ENCODE measurements at places on chromosomes 2 and 18. TPM values are rescaled to one million over a fixed set of nuclear protein-coding genes. Genes with fewer than 3 reads are reported as not detected.
A peak's percentile ranks its signal among the peaks of the same experiment; 100 is the strongest.

UNC80 gene
- not detected for total RNA-seq

EMILIN1 gene
- 0.76 TPM for total RNA-seq

LAMA1 gene
- not detected for total RNA-seq

ACTG2 gene
- total RNA-seq: 0.27 TPM

TRMT61B gene
- total RNA-seq: 20.6 TPM

HOXD8 gene
- not detected for total RNA-seq

FBXO15 gene
- total RNA-seq: 3.8 TPM

HRH4 gene
- total RNA-seq: not detected

- peaks cover 3% of the 10 kb centered on the region for H3K4me1 ChIP-seq
- peaks cover 32% of the 10 kb centered on the region for H3K27me3 ChIP-seq
- peak; percentile 29 for DNase-seq
- H3K4me3 ChIP-seq: no peak overlapping the region
- no peaks in the 10 kb centered on the region for H3K36me3 ChIP-seq
Observed at GRCh38 chr2:64359892-64360657, 93.9 kb upstream of the LGALSL start.

- H3K36me3 ChIP-seq: no peaks in the 10 kb centered on the region
- no peaks in the 10 kb centered on the region for H3K4me1 ChIP-seq
- no peak overlapping the region for H3K4me3 ChIP-seq
Observed at GRCh38 chr2:141464995-141465394, 665.8 kb downstream of the LRP1B start.

DNA sequence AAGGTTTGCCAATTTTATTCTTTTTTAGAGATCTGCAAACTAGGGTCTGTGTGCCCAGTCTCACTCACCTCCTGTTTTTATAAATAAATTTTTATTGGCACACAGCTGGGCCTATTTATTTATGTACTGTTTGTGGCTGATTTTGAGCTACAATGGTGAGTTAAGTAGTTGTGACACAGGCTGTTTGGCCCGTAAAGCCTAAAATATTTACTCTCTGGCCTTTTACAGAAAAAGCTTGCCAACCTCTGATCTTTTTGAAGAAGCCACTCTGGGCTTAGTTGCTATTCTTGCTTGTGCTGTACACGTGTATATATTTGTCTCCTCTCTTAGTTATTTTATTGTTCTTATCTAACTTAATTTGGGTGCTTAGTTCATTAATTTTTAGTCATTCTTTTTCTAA, 14.5 kb downstream of the NAB1 start:
- H3K27me3 ChIP-seq: no peaks in the 10 kb centered on the region
- H3K36me3 ChIP-seq: peaks cover 42% of the 10 kb centered on the region
- H3K4me3 ChIP-seq: no peak overlapping the region
- no peak for DNase-seq

- peaks cover 3% of the 10 kb centered on the region for H3K27me3 ChIP-seq
- no peak for DNase-seq
- H3K27ac ChIP-seq: no peak overlapping the region
- no peaks in the 10 kb centered on the region for H3K4me1 ChIP-seq
- no peaks in the 10 kb centered on the region for H3K36me3 ChIP-seq
Observed at GRCh38 chr2:180325416-180326120, 318.5 kb upstream of the CWC22 start.

- H3K27me3 ChIP-seq: no peaks in the 10 kb centered on the region
- H3K4me1 ChIP-seq: no peaks in the 10 kb centered on the region
- H3K36me3 ChIP-seq: no peaks in the 10 kb centered on the region
- DNase-seq: no peak
- H3K4me3 ChIP-seq: no peak overlapping the region
- no peak overlapping the region for H3K27ac ChIP-seq
Observed at GRCh38 chr2:48175254-48175653, 269.0 kb upstream of the FBXO11 start.

DNA sequence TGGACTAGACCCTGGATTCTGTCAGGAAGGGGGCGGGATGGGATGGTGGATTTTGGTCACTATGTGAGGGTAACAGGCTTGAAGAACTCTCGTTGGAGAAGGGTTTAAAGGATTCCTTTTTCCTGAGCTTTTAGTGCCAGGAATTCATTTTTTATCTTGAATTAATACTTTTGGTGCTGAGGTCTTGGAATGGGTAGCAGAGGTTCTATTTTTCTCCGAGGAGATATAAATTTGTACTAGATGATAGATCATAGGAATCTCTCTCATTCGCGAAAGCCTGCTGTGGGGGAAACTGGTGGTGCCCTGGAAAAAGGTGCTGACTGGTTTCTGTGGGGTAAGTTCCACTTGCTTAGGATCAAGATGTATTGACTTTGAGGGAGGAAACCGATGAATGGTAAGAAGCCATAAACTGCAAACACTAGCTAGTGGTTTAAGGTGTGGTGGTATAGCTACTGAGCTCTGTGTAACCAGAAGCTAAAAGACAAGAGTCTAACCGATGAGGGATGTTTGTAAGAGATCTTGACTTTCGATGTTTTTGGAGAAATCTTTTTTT, 706 bp downstream of the AGPS start:
- peak overlapping the region; percentile 96 for H3K4me3 ChIP-seq
- peaks cover 57% of the 10 kb centered on the region for H3K4me1 ChIP-seq
- DNase-seq: no peak
- peak overlapping the region; percentile 88 for H3K27ac ChIP-seq
- H3K27me3 ChIP-seq: no peaks in the 10 kb centered on the region

GRCh38 chr18:73947180-73947921, 200.3 kb downstream of the FBXO15 start:
- H3K27ac ChIP-seq: no peak overlapping the region
- peaks cover 4% of the 10 kb centered on the region for H3K4me1 ChIP-seq
- peaks cover 1% of the 10 kb centered on the region for H3K36me3 ChIP-seq

GRCh38 chr2:174615871-174616436, 18.4 kb upstream of the WIPF1 start:
- H3K27me3 ChIP-seq: no peaks in the 10 kb centered on the region
- peak overlapping the region; percentile 96 for H3K27ac ChIP-seq
- peaks cover 86% of the 10 kb centered on the region for H3K4me1 ChIP-seq
- H3K4me3 ChIP-seq: peak overlapping the region; percentile 5

DNA sequence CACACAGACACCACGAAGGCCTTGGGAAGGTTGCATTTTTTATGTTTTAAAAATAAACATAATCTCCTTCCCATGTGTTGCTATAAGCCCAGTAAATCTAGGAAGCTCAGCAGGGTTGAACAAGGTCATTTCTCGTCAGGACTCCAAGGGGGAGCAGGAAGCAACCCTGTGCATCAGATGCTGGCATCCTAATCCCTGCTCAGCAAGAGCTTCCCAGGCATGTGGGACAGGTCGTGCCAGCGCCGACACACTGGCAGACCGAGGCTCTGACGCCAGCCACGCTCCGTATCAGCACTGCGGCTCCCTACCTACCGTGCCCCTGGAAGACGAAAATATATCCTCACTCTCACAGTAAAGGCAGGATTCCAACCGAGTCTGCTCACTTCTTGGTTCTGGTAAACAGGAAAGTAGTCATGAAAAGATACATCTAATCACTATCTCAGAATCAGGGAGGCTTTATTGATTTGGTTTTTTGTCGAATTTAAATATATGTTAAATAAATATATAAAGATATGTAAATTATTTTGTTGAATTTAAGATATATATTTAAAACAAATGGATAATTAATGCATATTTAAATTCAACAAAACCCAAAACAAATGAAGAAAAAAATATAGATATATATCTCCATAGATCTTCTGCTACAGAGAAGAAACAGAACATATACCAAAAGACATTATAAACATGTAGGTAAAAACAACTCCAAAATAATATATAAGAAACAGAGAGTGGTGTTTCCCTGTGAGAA, 61.4 kb downstream of the TXNL1 start:
- H3K27me3 ChIP-seq: no peaks in the 10 kb centered on the region
- no peaks in the 10 kb centered on the region for H3K4me1 ChIP-seq
- DNase-seq: no peak
- no peak overlapping the region for H3K27ac ChIP-seq
- no peaks in the 10 kb centered on the region for H3K36me3 ChIP-seq

DNA sequence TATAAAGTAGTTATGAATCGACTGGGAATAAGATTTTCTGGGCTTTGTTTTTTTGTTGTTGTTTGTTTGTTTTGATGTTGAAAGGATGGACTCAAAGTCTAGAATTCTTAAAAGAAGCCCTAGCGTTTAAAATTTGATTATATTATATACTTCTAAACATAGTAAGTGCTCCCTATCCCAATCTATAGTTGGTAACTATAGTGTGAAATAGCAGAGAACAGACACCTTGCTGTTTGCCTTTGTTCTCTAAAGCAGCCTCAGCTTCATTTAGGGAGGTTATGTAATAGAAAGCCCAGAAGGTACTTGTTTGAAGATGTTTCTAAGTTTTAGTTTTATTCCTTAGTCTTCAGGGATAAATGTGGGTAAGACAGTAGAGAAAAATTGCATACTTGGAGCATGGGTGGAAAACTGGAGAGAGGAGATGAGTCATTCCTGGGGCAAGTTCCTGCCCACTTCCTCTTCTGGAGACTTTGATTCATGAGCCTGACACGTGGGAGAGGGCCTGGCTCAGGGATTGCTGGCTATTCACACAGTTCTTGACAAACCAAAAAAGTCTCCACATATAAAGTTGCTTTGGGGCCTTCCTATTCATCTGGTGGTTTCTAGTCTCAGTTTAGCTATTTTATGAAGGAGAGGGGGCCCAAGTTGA, 131.9 kb downstream of the MYO1B start:
- peak; percentile 28 for DNase-seq
- H3K27me3 ChIP-seq: no peaks in the 10 kb centered on the region
- no peak overlapping the region for H3K4me3 ChIP-seq
- peaks cover 10% of the 10 kb centered on the region for H3K36me3 ChIP-seq

GRCh38 chr2:145078923-145079322, 559.0 kb upstream of the ZEB2 start:
- no peaks in the 10 kb centered on the region for H3K4me1 ChIP-seq
- DNase-seq: no peak
- no peaks in the 10 kb centered on the region for H3K36me3 ChIP-seq
- H3K27ac ChIP-seq: no peak overlapping the region
- H3K27me3 ChIP-seq: no peaks in the 10 kb centered on the region

DNA sequence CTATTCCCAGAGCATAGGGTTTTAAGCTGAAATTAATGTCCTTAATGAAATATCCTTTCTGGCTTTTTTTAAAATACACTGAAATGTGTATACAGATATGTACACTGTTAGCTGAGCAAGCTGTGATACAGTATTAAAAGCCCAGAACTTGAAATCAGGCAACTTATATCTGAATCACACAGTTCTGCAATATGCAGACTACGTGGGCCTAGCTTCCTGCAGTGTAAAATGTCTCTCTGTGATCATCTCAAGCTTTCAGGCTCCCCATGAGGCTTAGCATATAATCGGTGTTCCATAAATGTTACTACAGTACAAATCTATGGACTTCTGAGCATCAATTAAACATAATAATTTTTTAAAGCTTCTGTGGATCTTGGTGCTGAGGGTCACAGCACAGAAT, 8.2 kb downstream of the FBXO15 start:
- no peak overlapping the region for H3K4me3 ChIP-seq
- H3K27me3 ChIP-seq: peaks cover 6% of the 10 kb centered on the region
- peaks cover 4% of the 10 kb centered on the region for H3K36me3 ChIP-seq
- peaks cover 46% of the 10 kb centered on the region for H3K4me1 ChIP-seq
- DNase-seq: no peak
- peak overlapping the region; percentile 98 for H3K27ac ChIP-seq
